ENCODE measurements at places on chromosomes 6 and 20. TPM values are rescaled to one million over a fixed set of nuclear protein-coding genes. Genes with fewer than 3 reads are reported as not detected.

Gene PLN
- total RNA-seq = 0.28 TPM

Gene TNXB
- 144 TPM for total RNA-seq

Gene AARS2
- 9.2 TPM for total RNA-seq

Gene FKBP1C
- 0.57 TPM for total RNA-seq

Gene COL20A1
- not detected for total RNA-seq

Gene TRPC4AP
- 59.5 TPM for total RNA-seq

Gene LST1
- total RNA-seq = not detected

Gene CRIP3
- not detected for total RNA-seq

Gene RFX6
- total RNA-seq = not detected

Gene HNF4A
- not detected for total RNA-seq

Gene SUMO4
- 1.3 TPM for total RNA-seq

Gene KHDRBS2
- total RNA-seq = not detected

Gene SNAP25
- 3.7 TPM for total RNA-seq

Gene AFDN
- 33.3 TPM for total RNA-seq

Gene INSM1
- total RNA-seq = not detected

Gene PTK6
- total RNA-seq = under 0.01 TPM

Gene DEF6
- 1.3 TPM for total RNA-seq

Gene TCF21
- total RNA-seq = 27.4 TPM

Gene POM121L2
- total RNA-seq = not detected

Gene TSHZ2
- 0.43 TPM for total RNA-seq

Gene WFDC12
- not detected for total RNA-seq

Gene GFOD1
- total RNA-seq = 6.4 TPM

Gene TMEM217
- 4.0 TPM for total RNA-seq

Gene PLCB1
- 50.3 TPM for total RNA-seq

Gene MMP24
- 0.14 TPM for total RNA-seq

Gene ADGRG6
- 6.4 TPM for total RNA-seq

Gene USP49
- total RNA-seq = 2.0 TPM

Gene CTAGE9
- not detected for total RNA-seq
